ENCODE measurements at places on chromosomes 7 and 10. TPM values are rescaled to one million over a fixed set of nuclear protein-coding genes. Genes with fewer than 3 reads are reported as not detected.

- no peak for DNase-seq
Observed at GRCh38 chr10:97705006-97705670, 8.4 kb upstream of the MARVELD1 start.

- no peak for DNase-seq
Observed at GRCh38 chr7:99386584-99387238, 12.2 kb downstream of the ARPC1B start.

- DNase-seq = no peak
Observed at GRCh38 chr10:101079874-101080273, 18.1 kb downstream of the KAZALD1 start.

DNA sequence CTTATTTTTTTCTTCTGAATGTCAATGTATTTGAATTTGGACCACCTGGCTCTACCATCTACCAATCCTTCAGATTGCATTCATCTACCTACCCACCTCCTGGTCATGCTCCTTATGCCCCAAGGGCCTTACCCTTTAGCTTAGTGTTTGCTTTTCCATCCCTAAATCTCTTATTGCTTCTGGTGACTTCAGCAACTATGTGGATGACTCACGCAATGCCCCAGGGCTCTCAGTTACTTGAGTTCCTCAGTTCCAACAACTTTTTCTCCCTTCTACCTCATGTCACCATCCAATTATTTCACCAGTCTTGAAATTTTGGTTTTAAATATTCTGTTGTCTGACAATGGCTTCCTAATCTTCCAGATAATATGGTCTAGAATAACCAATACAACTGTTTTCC, 118.9 kb downstream of the CFAP58 start:
- DNase-seq = no peak

DNA sequence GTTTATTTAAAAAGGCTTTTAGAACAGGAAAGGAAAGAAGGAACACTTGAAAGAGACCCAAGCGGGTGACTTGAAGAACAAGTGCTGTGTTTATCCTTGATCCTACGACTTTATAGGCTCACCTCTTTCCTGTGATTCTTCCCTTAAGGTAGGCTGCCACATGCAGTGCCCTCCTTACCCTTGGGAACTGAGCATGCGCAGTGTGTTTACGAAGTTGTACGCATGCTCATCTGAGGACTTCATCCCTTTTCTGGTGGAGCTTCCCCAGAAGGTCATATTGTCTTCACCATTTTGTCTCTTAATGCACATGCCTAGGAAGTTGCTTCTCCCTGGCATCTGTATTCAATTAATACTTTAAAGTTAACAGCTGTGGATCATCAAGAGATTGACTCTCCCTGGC, 49.9 kb upstream of the VOPP1 start:
- DNase-seq = no peak

COL13A1 gene
- total RNA-seq = 1.0 TPM

DNA sequence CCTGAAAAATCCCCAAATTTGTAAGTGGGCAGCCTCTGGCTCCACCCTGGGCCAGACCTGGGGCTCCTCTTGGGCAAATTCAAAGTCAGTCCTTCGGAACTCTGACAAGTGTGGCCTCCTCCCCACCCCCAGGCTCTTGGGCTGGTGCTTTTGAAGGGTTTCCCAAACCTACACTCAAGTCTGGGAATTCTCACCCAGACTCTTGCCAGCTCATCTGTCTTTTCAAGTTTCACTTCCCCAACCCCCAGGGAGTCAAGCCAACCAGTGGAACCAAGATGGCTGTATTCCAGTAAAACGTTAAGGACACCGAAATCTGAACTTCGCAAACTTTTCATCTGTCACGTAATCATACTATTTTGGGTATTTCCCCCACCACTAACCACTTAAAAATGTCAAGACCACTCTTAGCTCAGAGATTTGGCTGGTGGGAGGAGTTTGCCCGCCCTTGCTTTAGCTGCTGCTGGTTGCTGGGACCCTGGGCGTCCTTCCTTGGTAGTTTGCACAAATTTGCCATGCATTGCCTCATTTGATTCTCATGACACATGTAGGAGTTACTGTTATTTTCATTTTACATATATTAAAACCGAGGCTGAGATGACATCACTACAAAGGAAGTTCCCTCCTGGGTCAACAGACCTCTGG, 1.7 kb upstream of the MYO1G start:
- no peak for DNase-seq

PGAM1 gene
- total RNA-seq = 117 TPM

- DNase-seq = no peak
Observed at GRCh38 chr7:129375141-129375938, 58.9 kb upstream of the STRIP2 start.

- DNase-seq = no peak
Observed at GRCh38 chr7:140684066-140684950, 11.6 kb downstream of the ADCK2 start.

- no peak for DNase-seq
Observed at GRCh38 chr7:84688671-84689070, 494.1 kb upstream of the SEMA3A start.

DNA sequence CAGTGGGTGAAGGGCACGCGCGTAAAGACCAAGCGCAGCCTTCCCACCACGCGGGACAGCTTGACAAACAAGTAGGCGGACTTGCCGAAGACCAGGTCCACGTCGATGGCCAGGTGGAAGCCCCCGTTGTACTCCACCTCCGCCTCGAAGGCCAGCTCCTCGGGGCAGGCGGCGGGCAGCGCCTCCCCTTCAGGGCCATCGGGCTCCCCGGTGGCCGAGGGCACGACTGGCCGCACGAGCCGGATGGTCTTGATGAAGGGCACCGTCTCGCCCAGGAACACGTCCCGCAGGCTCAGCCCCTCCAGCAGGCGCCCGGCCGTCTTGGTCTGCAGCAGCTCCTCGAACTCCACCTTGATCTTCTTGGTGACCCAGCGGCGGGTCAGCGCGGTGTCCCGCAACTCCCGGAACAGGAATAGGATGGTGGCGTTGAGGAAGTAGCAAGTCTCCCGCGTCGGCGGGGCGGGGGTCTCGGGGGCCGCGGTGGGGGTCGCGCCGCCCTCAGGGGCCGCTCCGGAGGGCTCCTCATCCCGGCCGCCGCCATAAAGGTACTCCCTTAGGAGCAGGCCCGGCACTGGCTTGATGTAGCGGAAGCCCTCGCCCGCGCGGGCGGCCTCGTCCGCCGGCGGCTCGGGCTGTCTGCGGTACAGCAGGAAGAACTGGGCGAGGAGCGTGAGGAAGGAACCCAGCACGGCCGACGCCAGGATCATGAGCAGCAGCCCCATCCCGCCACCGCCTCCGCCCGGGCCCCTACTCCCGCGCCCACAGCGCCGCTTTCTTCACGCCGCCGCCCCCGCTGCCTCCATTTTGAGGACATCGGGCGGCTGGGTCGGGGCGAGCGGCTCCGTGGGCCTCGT, 507 bp downstream of the PDZD8 start:
- peak; percentile 67 for DNase-seq

DNA sequence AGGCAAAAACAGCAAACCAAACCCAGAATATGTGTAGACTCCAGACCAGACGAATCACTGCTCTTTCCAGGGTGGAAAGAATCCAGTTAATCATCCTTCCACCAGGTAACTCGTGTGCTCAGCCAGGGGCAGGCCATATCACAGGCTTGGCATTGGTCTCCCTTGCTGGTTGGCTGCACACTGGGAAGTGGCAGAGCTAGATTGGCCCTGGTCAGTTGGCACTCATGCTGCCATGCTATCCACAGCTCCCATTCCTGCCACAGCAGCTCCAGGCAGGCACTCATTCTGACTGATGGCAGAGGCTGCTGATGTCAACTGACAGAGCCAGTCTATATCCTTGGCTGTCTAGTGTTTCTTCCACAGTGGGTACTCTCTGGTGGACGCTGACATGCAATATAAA, 9.7 kb upstream of the GDF10 start:
- DNase-seq = no peak

KCNH2 gene
- 3.2 TPM for total RNA-seq

GRCh38 chr7:139108266-139109187, 993 bp downstream of the ZC3HAV1 start:
- peak; percentile 69 for DNase-seq

DNA sequence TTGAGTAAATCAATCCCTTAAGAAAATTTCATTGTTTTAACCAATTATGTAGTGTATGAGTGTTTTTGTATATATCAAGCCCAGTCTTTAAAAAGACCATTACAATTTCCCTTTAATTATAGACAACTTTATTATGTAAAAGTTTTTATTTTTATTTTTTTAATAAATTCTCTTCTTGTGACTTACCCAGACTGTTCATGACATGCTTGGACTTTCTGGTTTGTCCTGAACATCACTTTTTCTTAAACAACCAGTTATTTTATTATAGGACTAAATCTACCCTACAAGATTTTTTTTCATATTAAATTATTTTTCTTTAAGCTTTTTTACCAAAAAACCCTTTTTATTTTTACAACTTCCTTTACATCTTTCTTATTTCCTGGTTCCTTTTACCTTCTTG, 410.4 kb downstream of the ATRNL1 start:
- no peak for DNase-seq

Measured in sciatic nerve (tissue), 2 donors.